ENCODE measurements at places on chromosomes 7 and 10.
A peak's percentile ranks its signal among the peaks of the same experiment; 100 is the strongest.

- DNase-seq = peak; percentile 12
Observed at GRCh38 chr10:124632064-124632531, 112.1 kb downstream of the FAM53B start.

- peak; percentile 5 for DNase-seq
Observed at GRCh38 chr10:100291356-100291755, 4.9 kb upstream of the BLOC1S2 start.

DNA sequence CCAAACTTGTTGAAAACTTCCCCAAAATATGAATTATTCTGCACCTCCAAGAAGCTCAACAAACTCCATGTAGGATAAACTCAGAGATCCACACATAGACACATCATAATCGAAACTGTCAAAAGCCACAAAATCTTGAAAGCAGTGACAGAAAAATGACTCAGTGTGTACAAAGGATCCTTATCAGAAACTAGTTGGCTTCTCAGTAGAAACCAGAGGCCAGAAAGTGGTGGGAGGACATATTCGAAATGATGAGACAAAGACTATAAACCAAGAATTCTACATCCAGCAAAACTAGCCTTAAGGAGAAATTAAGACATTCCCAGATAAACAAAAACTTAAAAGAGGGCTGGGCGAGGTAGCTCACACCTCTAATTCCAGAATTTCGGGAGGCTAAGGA is 38.5 kb downstream of the MCMBP start:
- DNase-seq = no peak

DNA sequence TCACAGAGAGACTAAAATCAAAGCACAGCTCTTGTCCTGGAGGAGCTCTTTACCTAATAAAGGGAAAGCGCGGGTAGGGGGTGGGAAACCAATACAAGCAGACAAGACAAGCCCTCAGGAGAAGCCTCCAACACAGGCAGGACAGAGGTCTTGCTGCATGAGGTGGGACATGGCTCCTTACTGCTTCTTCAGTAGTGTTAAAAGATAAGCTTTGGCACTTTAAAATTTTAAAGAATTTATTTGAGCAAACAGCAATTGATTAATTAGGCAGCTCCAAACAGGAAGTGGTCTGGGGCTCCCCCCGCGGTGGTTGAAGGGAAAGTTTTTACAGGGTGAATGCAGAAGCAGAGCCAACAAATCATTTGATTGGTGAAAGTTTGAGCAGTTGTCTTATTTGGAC is 50.3 kb upstream of the MACC1 start:
- no peak for DNase-seq

DNA sequence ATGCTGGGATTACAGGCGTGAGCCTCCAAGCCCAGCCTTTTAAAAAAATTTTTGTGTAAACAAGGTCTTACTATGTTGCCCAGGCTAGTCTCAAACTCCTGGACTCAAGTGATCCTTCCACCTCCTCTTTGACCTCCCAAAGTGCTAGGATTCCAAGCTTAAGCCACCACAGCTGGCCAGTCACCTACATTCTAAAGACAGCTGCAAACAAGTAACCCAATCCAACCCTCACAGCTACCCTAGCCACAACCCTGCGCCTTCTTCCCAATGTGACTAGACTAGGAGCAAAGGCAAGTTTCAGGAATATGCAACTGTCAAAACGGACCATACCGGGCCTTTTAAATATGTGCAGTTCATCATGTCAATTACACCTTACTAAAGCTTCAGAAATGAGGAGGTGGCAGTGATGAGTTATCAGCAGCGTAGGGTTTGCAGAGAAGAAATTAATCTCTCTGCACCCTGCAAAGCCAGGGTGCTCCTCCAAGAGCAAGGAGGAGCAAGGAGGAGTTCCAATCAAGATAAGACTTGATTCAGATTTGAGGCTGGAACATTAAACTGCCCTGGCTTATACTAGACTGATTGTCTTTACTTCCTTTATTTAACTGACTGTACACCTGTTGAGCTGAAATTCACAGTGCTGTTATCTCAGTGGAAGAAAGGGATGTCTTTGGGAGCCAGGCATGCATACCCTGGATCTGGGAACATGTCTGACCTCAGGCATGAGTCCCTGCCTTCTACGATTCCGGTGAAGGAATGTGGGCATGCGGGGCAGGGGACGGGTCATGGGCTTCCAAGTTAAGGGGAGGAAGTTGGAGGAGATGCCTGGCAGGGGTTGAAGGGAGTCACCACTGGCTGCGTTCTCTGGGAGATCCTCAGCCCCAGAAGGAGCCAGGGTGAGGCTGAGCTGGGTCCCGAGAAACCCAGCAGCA is 15.5 kb upstream of the TMEM120A start:
- DNase-seq = no peak

DNA sequence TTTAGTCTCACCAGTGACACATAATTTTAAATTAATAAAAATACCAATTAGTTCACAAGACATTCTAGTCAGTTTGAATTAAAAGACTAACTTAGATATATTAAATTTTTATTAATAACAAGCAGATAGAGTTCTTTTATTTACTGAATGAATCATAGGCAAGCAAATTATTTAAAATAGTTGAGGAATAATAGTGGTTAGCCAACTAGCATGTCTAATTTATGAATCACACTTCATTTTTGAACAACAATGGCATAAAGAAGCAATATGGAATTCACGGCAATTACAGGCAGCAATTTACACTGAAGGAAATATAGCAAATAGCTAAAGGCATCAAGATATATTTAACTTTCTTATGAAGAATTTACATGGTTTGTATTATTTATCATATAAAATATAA is 187.0 kb upstream of the SLC26A5 start:
- DNase-seq = peak; percentile 62

DNA sequence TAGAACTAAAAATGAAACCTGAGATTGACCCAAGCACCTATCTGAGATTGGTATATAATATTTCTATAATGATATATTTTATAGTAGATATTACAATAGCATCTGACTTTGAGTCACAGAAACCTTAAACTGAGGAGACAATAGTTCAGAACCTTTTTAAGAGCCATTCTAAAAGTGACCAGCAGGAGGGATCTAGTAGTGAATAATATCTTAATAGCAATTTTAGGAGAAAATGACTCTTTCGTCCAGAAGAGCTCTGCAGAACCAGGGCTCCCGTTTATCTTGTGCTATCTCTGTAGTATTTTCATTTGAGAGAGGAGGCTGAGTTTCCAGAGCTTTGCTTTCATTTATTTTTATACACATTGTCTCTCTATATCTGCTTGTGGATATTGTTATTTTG is 68.1 kb downstream of the PODXL start:
- peak; percentile 57 for DNase-seq

GRCh38 chr10:108327706-108328105 is 1163.2 kb upstream of the SORCS1 start:
- peak; percentile 70 for DNase-seq

DNA sequence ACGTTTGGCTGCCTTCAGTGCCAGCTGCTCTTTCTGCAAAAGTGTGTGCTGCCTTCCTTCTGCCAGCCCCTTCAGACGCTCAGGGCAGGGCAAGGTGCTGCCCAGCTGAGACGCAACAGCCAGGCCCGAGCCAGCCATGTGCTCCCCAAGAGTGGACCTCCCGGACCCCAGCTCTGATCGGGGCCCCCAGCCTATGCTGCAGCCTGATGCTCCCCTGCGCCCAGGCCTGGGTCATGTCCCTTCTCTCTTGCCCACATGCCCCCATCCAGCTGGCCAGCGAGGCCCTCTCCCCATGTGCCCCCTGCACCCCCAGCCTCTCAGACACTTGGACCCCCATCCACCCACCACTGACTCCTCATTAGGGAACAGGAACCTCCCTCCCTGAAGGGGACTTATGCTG is 17.8 kb downstream of the WDR86 start:
- no peak for DNase-seq

DNA sequence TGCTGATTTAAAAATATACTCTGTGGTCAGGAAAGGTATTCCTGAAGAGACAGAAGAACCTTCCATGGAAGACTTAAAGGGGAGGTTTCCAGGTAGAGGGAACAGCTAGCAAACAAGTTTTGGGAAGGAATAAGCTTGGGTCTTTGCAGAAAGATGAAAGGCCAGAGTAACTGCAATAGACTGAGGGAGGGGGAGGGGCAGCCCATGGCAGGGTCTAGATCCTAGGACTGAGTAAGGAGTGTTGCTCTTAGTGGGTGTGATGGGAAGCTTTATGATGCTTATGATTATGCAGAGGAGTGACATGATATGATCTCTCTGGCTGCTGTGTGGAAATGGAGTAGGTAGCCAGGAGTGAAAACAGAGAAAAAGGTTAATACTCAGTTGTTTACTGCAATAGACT is 90.0 kb upstream of the FEZF1 start:
- no peak for DNase-seq

- peak; percentile 89 for DNase-seq
Observed at GRCh38 chr10:79444199-79445119, 965 bp downstream of the ZCCHC24 start.

GRCh38 chr7:43648473-43649406 is 65.8 kb downstream of the STK17A start:
- DNase-seq = peak; percentile 73

DNA sequence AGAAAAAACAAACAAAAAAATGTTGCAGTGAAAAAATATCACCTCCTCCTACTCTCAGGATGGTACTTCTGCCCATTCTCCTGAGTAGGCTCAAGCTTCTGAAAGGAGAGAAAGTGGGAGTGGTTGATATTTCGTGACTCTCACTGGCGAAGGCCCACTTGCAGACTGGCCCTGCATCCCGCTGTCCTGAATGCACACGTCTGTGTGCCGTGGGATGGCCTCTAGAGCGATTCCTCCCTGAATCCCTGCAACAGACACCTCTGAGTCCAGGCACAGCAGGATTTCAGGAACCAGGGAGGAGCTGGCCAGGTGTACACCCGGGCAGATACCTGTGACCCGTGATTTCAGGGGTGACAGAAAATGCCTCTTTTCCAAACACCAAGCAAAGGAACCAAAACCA is 319.2 kb downstream of the DPP6 start:
- no peak for DNase-seq

DNA sequence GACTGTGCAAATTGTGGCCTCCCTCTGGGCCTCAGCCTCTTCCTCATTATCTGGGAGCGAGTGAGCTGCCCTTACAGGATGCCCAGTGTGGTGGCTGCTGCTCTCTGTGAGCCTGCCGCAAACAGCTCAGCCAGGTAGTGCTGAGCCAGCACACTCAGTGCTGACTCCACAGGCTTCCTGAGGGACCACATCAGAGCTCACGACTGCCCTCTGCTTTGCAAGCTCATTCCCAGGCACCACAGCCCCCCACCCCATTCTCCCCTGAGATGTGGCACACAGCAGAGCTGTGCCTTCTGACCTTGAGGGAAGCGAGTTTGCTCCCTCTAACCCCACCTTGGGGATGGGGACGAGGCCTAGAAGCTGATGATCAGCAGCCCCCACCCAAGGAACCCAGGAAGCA is 230.5 kb upstream of the PPP2R2D start:
- no peak for DNase-seq

DNA sequence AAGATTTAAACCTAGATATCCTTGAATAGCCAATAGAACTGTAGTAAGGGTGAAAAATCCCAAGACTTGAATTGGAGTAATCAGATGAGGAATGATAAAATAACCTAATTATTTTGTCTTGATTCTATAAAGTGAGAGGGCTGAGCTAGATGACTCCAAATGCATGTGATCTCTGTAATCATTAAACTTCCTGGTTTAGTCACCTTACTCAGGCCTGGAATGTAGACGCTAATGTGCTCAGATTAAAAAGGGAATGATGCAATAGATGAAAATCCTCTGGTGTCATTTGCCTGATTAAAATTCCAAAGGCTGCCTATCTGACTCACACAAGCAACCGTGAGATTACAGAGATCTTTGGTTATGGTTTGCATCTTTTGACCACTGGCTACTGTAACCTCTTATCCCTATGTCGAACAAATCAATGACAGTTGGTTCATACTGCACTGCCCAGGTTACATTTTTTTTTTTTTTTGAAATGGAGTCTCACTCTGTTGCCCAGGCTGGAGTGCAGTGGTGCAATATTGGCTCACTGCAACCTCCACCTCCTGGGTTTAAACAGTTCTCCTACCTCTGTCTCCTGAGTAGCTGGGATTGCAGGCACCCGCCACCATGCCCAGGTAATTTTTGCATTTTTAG is 2.9 kb upstream of the HKDC1 start:
- peak; percentile 86 for DNase-seq

DNA sequence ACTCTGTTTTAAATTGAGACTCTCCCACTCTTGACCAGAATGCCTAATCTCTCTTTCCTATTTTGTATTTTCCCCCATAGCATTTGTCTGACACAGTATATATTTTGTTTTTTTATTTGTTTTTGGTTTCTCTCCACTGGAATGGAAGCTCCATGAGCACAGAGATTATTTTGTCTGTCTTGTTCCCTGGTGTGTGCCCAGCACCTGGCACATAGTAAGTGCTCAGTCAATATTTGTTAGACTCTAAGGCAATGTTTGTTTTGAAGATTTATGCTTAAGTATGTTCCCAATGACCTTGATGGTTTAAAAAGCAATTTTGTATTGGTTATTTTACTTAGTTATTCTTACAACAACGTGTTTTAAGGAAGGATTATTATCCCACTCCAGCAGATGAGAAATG is 201.8 kb downstream of the DYNC1I1 start:
- no peak for DNase-seq

DNA sequence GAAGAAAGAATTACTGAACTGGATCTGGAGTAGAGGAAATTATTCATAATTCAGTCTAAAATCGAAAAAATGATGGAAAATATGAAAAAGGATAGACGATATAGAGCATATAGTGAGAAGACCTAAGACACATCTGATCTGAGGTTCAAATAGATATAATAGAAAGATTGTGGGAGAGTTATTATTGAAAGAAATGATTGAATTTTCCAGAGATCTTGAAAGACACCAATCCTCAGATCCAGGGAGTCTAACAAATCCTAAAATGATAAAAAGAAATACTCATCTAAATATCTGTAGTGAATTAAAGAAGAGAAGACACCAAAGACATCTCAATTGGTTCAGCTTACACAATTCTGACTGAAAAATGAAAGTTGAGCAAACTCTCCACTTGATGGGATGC is 12.9 kb downstream of the TCAF1 start:
- DNase-seq = no peak

GRCh38 chr7:140672382-140673062 is at the start of gene ADCK2:
TSS of gene ADCK2 (plus strand) at chr7:140672945. CDS start at chr7:140673331, 386 bp downstream.
- peak; percentile 65 for DNase-seq

- no peak for DNase-seq
Observed at GRCh38 chr7:76304888-76305375, 2.5 kb downstream of the HSPB1 start.

DNA sequence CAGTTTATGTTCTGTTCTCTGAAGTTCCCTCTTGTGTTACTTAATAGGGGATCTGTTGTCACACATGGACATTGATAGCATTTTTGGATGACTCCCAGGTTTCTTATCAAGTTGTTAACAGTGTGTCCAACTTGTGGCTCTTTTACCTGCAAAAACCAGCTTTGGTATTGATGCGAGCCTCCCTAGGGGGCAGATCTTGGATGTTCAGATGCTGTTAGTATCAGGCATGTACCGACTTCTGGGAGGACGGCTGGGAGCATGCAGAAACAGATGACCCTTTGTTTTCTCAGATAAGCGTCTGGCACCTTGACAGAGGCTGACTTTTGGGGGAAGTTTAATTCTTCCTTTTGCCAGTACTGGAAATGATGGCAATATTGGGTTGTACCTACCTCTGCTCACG is 2.2 kb downstream of the PLPP4 start:
- DNase-seq = no peak
